ENCODE measurements at places on chromosomes 1 and 21.

DNA sequence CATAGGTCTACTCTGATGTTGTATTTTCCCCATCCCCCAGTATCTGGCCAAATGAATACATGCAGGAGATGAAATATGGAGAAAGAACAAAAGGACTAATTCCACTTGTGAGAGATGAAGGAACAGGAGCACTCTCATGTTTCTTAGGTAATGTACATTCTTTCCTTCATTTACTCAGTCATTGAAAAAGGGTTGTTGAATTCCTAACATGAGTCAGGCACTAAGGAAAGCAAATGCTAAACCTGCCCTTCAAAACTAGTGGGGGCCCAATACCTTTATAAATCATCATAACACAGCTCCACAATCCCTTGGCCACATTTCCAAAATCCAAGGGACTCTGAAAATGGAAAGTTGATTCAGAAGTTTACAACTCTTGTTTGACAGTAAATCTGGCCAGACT, 94.3 kb downstream of the DIRAS3 start:
- DNase-seq = no peak

DNA sequence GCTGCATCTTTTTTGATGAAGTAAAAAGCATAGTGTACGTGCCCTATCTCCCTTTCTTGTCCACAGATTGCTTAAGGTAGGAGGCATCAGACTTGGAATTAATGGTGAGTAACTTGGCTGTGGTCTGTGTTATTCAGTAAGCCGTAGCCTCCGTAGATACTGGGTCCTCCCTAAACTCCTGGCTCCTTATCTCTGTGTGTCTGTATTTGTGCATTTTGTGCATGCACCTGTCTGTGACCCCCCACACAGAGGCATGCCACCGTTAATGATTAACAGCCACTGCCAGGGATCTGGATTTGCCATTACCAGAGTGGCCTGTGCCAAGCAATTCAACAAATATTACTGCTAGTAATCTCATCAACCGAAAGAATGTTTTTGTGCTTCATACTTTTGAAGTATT, 31.9 kb downstream of the MAP3K21 start:
- DNase-seq = no peak

- no peak for DNase-seq
These were observed 549.9 kb upstream of the RGS18 start for GRCh38 chr1:191608367-191608766.

GRCh38 chr21:45266518-45267389, 20.9 kb downstream of the POFUT2 start:
- no peak for DNase-seq

GRCh38 chr1:171128463-171128862, 37.8 kb downstream of the FMO3 start:
- DNase-seq = no peak
